ENCODE measurements at places on chromosomes 2 and 18.

DNA sequence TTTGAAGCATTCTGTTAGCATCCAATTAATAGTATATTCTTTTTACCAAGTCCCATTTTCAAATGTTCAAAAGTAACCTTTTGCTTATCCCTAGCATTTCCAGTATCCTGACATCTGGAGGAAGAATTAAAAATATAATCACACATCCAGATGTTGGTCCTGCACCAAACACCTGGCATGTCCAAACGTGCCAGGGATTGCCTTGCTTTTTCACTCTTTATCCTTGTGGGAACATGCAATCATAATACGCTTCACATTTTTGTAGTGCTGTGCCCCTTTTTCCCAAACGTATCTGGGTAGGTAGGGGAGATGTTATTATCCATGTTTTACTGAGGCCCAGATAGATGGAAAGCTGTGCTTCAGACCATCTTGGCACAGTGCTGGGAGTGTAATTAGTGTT, 133.0 kb downstream of the TPGS2 start:
- no peak for DNase-seq

DNA sequence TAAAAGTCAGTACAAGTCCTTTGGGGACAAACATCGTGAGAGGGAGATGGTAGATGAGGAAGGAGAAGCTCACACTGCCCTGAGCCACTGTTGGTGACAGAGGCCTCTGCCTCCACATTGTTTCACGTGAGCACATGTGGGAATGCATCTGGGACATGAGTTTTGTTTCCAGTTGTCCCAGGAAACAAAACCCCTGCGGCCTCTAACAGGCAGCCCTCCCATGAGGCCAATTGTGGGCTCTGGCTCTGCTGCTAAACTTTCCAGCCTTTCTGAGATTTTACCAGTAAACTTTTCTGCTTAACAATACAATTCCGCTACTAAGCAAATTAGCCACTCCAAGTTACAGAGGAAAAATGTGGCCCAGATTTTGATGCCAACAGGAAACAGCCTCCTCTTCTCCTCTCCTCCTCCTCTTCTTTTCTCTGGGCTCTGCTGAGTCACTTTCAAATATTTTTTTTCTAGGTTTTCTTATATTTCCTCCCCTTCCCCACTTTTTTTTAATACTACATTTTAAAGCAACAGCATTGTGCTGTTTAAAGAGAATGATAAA, 23.4 kb upstream of the LRRC30 start:
- DNase-seq, result no peak

DNA sequence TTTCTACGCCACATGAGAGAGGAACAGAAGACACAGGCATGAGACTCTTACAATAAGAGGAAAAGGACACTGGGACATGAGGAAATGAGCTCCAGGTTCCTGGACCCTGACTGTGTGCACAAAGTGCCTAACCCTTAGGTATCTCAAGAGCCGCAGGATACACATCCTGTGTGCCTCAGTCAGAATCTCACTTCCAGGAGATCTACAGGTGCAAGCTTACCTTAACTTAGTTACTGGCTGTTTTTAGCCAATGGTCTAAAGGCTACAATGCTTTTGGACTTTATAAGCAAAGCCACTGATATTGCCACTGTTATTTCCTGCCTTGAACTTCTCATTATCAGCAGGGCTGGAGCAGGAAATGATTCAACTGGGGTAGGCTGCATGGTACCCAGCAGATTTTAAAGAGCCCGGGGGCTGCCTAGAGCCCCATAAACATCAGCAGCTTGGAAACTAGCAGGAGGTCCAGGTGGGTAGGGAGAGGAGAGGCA, 254.4 kb downstream of the ZNF521 start:
- no peak for DNase-seq

DNA sequence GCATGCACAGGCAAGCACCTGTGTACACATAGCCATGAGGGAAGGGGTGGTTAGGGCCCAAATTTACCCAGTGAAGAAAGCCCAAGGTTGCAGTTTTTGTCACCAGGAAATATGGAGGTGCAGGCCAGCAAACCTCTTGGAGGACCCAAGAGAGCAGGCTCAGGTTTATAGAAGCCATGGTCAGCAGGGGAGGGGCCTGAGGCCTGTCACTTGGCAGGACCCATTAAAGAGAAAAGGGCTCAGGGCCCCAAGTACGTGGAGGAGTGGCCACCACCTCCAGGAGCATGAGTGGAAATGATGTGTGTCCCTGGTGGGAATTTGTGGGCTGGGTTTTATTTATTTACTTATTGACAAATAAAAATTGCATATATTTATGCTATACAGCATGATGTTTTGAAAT, 192.9 kb downstream of the HAUS1 start:
- DNase-seq, result no peak

DNA sequence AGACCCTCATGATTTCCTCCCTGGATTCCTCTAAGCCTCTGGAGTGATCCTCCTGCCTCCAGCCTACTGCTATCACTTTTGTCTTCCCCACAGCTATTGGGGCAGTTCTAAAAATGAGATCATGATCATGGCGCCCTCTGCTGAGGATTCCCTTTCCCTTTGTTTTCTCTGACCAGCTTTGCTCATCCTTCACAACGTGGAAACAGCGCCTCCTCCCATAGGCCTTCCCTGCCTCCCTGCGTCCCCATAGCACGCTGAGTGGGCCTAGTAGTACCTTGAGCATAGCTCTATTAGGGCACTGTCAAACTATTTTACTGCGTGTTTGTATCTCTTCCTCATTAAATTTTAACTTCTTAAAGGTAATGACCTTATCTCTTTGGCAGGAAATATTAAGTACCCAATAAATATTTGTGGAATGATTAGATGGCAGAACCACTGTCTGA, 207.0 kb upstream of the FANCL start:
- DNase-seq, result peak; percentile 38

DNA sequence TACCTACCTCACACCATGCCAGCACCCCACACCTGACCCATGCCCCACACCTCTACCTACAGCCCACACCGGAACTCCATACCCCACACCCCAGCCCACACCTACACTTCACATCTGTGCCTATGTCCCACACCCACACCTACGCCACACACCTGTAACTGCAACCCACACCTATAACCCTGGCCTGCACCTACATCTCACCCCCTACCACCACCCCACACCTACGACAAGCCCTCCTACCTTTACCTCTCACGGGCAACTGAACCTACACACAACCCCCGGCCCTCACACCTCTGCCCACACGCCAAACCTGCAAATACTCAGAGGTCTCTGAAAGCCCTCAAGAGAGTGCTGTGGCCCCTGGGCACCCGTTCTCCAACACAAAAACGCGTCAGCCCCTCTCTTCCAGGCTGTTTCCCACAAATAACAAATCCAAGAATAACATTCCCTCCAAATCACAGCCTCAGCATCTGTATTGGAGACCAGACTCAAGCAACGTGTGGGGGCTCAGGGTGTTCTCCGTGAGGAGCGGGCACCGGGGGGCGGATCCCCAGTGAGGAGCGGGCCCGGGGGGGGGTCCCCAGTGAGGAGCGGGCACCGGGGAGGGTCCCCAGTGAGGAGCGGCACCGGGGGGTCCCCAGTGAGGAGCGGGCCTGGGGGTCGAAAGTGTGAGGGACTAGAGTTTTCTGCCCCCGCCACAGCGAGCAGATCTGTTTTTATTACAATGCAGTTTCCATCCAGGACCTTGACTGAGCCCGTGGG, 33.4 kb downstream of the SLC66A2 start:
- no peak for DNase-seq

GRCh38 chr2:207925601-207926000, 99.7 kb downstream of the PLEKHM3 start:
- no peak for DNase-seq

- peak; percentile 57 for DNase-seq
These were observed 10.9 kb upstream of the CDH20 start for GRCh38 chr18:61322265-61322873.

DNA sequence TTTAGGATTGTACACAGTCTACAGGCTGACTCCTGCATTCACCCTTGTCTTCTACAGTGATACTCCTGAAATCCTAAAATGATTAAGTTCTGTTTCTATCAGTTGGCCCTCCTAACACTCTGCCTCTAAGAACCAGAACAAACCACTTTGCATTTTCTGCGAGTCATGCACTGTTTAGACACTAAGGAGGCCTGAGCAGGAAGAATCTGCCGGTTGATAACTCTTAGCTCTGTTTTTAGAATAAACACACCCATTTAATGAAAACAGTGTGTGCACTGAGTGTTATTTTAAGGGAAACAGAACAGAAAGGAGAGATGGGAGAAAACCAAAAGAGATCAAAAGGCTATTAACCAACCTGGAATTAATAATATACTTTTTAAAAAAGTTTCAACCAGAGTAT, 22.9 kb upstream of the SSB start:
- no peak for DNase-seq

GRCh38 chr2:27681841-27682240, 18.2 kb downstream of the SLC4A1AP start:
- DNase-seq, result no peak

DNA sequence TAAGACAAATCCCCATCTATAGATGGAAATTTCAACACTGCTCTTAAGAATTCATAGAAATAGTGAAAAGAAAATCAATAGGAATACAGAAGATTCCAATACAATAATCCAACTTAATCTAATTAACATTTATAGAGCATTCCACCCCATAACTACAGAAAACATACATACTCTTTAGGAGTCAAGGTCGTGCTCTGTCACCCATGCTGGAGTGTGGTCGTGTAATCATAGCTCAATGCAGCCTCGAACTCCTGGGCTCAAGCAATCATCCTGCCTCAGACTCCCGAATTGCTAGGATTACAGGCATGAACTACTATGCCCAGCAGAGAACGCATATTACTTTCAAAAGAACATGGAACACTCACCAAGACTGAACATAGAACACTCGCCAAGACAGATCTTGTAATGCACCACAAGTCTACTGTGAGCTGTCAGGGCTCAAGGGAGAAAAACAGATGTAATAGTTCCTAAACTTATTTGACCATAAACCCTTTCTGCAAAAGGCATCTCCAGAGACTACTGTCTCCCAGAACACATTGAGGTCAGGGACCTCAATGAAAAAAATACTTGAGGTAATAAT, 14.1 kb downstream of the MEMO1 start:
- DNase-seq, result no peak

- DNase-seq, result no peak
These were observed 260.0 kb upstream of the NRXN1 start for GRCh38 chr2:51291762-51292551.

- DNase-seq, result no peak
These were observed 127.5 kb upstream of the AGAP1 start for GRCh38 chr2:235366390-235366789.

GRCh38 chr18:5756823-5757222, 138.5 kb downstream of the TMEM200C start:
- DNase-seq, result no peak

GRCh38 chr2:43314299-43314927, 88.0 kb upstream of the ZFP36L2 start:
- no peak for DNase-seq

DNA sequence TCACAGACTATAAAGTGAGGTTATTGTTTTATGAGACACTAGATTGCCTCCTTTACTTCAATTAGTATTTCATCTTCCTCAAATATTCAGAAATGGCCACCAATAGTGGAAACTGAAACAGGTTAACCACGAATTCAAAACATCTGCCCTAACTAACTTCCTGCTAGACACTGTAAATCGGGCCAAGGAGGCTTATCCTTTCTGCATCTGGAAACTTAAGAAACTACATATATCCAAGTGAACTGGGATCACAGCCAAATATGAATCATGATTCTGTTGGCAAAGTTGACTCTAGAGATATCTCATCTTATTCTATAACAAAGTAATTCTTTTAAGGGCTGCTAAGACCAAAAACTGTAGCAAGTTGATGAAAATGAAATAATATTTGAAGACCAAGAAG, 136.6 kb upstream of the ZC3H15 start:
- DNase-seq, result no peak

DNA sequence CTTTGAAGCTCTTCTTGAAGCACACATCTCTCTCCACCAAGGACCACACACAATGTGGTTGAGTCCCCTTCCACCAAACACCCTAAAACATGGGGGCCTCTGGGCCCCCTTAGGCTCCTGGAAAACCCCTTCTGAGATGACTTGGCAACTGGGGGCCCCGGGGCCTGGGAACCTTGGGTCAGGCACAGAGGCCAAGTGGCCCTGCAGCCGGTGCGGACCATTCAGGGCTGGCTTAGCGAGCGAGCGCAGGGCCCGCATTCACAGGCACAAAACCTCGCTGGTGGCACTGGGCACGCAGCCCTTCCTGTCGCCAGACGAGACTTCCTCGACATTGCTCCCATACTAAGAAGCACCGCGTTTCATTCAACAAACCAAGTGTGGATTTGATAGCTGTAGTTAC, 111.2 kb upstream of the ID2 start:
- DNase-seq, result no peak

- DNase-seq, result no peak
These were observed 6.3 kb upstream of the SFT2D3 start for GRCh38 chr2:127694986-127695385.

GRCh38 chr2:183269956-183270355, 145.7 kb downstream of the NUP35 start:
- no peak for DNase-seq

- DNase-seq, result peak; percentile 76
These were observed 1.2 kb downstream of the RTKN start for GRCh38 chr2:74440378-74441169.

DNA sequence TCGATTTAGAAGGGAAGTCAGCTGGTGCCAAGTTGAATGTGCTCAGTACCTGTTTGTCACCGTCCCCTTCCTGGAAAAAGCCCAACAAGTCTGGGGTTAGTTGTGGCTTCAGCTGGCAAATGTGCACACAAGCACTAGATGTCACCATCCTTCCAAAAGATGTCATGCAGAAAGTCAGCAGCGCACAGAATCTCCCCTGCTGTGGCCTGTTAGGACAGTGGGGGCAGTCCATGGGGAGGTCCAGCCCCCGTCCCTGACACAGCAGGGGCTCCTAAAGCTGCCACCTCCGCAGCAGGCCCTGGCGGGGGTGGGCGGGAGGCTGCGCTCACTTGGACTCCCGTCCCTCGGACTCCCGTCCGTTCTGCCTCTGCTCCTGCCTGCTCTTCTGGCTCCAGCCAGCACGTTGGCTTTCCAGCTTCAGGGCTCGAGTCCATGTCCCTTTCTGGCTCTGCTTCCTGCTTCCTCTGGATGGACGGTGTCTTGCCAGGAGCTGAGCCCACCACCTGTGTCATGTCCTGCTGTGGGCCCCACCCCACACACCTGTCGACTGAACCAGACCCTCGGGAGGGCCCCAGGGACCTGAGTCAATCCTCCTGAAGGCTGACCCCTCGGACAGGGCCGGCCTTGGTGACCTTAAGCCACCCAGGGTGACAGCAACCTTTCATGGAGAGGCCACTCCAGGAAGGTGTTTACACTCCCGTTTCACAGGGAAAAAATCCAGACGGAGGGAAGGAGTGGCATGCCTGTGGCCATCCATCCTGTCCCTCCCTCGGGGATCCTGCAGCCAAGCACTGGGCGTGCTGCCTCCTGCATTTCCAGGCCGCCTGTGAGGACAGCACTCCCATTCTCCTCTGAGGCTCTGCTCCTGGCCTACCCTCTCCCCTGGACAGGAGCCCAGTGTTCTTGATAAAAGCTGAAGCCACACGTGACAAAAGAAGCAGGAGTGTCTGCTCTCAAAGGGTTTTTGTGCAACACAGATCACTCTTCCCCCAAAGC, 8.5 kb downstream of the RAB17 start:
- peak; percentile 62 for DNase-seq
